Cortex of kidney (tissue), 1 donor: ENCODE measurements at places on chromosomes 4 and X.

- DNase-seq: no peak
These were observed 188.9 kb downstream of the CAMK2D start for GRCh38 chr4:113572620-113573019.

DNA sequence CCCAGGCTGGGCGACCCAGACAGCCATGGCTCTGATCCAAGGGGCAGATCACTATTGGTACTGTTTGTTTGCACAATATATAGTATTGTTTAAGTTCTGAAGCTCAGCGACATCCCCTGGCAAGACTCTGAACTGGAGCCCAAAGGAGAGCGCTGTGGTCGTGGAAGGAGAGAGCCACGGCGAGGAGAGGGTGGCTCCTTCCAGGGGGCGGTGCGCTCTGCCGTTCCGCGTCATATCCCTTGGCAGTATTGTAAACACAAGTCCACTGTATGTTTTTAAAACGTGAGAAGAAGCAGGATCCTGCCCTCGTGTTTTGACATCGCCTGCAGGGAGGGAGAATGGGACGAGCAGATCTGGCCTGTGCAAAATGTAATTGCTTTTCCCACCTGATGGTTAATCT lies 185.5 kb downstream of the RAB28 start:
- no peak for DNase-seq

GRCh38 chrX:101265869-101266428 lies 25.2 kb downstream of the TAF7L start:
- no peak for DNase-seq

DNA sequence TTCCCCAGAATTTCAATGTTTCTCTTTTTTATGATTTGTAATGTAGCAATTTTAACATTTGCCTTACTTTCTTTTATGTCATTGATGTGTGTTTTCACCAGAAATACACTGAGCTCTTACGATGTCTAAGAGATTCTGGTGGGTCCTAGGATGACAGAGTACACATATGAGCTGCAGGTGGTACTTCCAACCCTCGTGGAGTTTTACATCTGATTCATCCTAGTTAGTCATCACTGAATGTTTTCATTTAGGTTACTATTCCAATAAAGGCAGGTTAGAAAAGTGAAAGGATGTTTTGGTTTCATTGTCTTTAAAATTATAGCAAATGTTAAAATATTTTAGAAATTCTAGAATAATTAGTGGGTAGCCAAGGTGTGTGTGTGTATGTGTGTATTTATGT lies 605.9 kb downstream of the ADGRL3 start:
- DNase-seq: no peak

- DNase-seq: no peak
These were observed 1.0 kb downstream of the SLITRK4 start for GRCh38 chrX:143634663-143635455.

DNA sequence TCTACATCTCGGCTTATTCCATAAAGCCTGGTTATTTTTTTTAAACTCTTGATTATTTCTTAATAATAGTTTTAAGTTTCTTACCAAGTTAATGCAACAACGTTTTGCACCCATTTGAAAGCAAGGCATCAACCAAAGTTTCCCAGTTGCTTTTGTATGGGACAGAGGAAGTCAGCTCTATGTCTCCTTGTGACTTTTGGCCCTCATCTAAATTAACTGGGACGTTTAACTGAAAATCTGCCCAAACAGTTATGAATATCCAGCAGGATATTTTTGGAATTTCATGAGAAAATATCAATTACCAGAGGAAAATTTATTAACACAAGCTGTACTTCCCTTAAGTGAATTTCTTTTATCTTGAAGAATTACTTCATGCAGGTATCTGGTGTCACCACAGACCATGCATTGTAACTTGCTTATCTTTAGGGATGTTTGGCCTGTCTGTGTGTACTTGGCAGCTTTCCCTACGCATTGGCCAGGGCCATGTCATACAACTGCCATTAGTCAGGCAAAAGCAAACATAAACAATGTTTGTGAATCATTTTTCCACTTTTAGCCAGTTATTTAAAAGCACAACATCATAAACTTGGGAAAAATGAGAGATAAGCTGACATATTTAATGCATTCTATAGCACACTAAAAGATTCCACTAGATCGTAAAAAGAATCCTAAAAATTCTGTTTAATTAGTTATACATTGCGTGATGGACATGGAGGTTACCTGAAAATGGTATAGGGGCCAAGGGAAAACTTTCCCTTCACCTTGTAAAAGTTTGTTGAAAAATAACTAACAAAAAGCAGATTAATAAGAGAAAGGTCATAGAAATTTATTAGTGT lies 101.4 kb upstream of the PDE5A start:
- no peak for DNase-seq

- DNase-seq: no peak
These were observed 22.5 kb downstream of the PNMA6E start for GRCh38 chrX:153378607-153379006.

DNA sequence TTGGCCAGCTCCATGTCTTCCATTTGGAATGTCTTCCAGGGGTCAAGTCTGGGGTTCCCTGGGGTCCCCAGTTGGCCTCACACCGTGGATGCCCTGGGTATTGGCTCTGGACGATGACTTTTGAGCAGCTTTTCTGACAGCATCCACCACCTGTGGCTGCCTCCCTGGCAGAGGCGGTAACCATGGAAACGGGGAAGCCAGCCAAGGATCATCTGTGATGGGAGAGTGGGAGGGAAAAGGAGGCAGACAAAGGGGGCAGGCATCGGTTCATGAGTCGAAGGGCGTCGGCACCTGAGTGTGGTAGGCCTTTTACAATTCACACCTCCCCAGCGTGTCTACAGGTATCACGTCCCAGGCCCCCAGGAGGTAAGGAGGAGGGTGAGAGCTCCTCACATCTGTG lies 152.2 kb downstream of the ASMT start:
- DNase-seq: no peak

- no peak for DNase-seq
These were observed 104.4 kb upstream of the MAMLD1 start for GRCh38 chrX:150258463-150259430.

DNA sequence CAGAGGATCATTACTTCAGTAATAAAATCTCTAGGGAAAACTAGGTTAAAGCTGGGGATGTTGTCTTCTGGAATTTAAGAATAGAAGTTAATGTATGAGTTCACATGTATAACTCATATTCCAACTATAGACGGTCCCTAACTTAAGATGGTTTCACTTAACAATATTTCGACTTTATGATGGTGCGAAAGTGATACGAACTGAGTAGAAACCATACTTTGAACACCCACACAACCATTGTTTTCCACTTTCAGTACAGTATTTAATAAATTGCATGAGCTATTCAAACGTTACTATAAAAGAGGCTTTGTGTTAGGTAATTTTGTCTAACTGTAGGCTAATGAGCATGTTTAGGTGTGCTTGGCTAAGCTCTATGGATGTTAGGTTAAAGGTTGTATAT lies 38.7 kb downstream of the CCSER1 start:
- DNase-seq: no peak

- DNase-seq: no peak
These were observed 39.3 kb upstream of the SPINK2 start for GRCh38 chr4:56860781-56861180.

GRCh38 chrX:38089173-38089982 lies 83.0 kb downstream of the SYTL5 start:
- no peak for DNase-seq

DNA sequence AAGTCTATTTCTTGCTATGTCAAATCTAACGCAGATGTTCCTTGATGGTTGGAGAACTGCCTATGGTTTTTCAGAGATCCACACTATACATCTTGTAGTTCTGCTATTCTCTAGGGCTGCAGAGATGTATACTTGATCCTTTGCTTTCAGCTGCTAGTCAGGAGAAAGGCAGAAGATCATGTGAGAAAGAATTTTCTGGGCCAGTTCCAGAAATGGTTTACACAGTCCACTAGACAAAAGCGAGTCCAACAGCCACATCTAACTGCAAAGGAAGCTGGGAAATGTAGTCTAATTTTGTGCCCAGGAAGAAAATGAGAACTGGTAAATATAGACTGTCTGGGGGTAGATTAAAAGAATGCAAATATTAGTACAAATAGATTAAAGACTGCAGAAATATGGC lies 394.3 kb upstream of the SLIT2 start:
- no peak for DNase-seq

DNA sequence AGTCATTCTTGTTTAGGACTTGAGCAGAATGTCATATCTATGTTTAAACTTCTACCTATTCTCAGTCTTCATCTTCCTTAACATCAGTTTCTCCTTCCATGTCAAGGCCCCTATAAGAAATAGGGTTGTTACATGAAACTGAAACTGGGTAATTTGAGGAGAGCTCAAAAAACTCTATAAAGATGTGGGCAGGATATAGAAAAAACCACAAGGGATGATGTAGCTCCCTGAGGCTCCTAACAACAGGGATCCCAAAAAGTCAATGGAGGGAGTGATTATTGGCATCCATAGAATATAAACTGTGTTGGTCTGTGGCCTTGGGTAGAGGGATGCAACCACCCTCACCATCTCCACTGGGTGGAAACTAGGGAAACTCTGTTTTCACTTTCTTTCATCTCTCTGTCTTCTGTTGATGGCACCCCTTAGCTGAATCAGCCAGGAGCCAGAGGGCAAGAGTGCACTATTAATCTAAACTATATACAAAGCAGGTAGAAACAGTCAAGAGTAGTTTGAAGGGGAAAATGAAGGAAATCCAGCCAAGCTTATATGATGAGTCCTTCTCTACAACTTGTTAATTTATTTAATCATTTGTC lies 27.6 kb downstream of the C4orf54 start:
- no peak for DNase-seq

GRCh38 chr4:10158333-10158942 lies 41.8 kb upstream of the WDR1 start:
- no peak for DNase-seq

- no peak for DNase-seq
These were observed at the start of gene STS for GRCh38 chrX:7147413-7147977. STS (plus strand) TSS chrX:7147712; CDS start chrX:7253200, 105,488 bp downstream.

DNA sequence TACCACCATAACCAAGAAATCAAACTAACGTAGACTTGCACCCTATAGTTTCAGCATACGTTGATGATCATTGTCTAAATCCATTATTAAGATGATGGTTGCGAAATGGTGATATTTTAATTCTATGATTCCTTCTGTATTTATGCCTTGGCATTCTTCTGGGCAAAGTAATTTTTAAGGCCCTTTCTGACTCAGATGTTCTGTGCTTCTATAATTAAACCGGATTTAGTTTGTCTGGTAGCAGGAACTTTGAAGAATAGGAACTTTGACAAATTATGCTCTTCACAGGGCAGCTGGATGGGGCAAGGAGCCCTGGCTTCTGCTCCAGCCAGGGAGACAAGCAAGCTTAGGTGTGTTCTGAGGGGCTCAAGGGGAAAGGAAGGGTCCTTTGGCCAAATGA lies 23.8 kb upstream of the PLAC1 start:
- DNase-seq: no peak

- no peak for DNase-seq
These were observed 11.6 kb upstream of the NR3C2 start for GRCh38 chr4:148453833-148454232.

DNA sequence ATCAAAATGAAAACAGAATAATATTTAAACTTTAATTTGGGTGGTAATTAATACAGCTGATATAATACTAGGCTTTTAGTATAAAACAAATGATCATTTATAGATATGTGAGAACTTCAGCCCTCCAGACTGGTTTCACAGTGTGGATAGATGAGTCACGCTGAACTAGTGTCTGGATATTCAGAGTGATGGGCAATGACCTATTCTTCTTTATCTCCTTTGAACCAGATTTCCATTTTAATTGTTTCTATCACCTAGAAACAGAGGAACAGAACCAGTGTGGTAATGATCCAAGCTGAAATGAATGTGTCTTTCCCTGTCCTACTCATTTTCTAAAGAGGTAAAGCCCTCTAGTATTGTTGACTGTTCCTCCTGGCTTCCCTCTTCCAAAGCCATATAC lies 155.2 kb upstream of the GK2 start:
- no peak for DNase-seq

- DNase-seq: no peak
These were observed 137.4 kb upstream of the STIM2 start for GRCh38 chr4:26723216-26723615.

- DNase-seq: no peak
These were observed 707.9 kb upstream of the PITX2 start for GRCh38 chr4:111330786-111331185.

DNA sequence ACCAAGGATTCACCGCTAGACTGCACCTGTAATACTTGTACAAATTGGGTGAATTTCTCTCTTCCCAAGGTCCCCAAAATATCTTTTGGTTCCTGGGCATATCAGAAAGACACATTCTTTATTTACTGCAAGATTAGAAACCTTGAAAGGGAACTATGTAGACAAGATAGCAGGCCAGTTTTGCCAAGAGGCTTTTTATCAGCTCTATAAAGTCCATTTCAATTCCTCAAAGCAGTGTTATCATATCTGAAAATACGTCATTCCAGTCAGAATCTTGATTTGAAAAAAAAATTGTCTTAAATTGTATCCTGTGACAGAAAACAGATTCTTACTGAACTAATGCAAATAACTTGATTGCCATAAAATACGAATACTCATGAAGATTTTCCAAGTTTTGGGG lies 37.0 kb upstream of the NSG1 start:
- no peak for DNase-seq
